ENCODE measurements at places on chromosomes 1 and 21.

- no peak for DNase-seq
These were observed 6.4 kb upstream of the AGL start for GRCh38 chr1:99843760-99844159.

GRCh38 chr1:145936247-145936646 is 9.0 kb upstream of the RBM8A start:
- DNase-seq, result no peak

DNA sequence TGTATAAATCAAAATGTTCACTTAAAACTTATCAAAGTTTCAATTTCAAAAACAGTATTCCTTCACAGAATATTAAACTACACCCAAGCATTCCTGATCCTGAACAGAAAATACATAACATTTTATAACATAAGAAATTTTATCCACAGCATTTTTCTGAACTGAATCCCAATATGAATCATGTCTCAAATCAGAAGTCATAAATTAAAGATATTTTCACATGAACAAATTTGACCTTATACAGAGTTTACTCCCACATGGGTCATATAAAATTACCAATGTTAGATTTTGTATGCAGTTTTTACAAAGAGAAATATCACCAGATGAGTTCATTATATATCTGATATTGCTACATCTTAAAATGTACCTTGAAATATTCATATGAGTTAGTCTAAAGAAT is 48.6 kb upstream of the ASPM start:
- DNase-seq, result no peak

DNA sequence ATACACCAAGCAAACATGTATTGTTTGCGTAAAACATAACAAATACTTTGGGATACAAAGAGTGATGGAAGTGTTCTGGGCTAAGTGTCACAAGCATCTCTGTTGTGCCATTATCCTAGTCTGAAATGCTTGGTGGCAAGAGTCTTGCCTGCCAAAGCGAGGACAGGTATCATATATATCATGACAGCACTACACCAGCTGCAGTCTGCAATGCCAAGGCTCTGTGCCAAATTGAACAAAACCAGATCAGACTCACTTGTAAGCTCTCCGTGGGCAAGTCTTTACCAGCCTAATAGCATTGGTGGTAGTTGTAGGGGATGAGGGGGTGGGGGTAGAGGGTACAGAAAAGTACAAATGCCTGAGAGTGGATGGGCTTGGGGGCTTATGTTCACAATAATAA is 119.2 kb downstream of the RWDD3 start:
- no peak for DNase-seq

DNA sequence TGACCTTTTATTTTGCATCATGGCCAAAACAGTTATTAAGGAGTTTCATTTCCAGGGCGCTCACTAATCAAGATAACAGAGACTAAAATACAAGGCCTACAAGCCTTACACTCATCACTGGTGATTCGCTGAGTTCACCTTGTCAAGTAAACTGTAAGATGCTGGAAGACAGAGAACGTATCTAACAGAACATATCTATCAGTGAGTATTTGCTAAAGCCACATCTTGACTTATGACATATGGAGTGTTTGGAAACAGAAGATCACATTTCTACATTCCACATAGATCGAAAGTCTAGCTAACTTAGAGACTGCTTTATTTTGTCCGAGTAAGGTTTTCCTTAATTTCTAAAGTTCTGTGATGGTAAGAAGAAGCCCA is 506.5 kb downstream of the SMYD3 start:
- no peak for DNase-seq

Measured in HTR-8/SVneo (cell line).